NCI-H1417 treated with DMSO at 0.1 percent for 48 hours (cell line): ENCODE measurements at places on chromosomes 3 and 15.

DNA sequence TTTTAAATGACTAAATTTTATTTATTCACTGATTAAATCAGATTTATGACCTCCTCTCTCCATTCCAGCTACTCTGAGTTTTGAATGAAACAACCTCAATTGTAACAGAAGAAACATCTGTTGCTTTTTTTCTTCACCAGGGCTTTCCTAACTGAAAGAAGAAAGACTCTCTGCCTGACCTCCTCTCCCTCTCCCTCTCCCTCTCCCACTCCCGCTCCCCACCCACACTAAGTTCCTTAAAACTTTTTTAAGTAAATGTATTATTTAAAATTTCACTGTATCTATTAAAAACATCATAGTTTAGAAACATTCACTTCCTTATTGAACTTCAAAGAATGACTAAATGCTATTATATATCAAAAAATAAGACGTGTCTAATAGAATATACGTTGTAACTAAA lies 122.0 kb downstream of the TFDP2 start:
- DNase-seq, result no peak

GRCh38 chr3:33799202-33799551 lies 747 bp downstream of the PDCD6IP start:
- DNase-seq, result no peak

DNA sequence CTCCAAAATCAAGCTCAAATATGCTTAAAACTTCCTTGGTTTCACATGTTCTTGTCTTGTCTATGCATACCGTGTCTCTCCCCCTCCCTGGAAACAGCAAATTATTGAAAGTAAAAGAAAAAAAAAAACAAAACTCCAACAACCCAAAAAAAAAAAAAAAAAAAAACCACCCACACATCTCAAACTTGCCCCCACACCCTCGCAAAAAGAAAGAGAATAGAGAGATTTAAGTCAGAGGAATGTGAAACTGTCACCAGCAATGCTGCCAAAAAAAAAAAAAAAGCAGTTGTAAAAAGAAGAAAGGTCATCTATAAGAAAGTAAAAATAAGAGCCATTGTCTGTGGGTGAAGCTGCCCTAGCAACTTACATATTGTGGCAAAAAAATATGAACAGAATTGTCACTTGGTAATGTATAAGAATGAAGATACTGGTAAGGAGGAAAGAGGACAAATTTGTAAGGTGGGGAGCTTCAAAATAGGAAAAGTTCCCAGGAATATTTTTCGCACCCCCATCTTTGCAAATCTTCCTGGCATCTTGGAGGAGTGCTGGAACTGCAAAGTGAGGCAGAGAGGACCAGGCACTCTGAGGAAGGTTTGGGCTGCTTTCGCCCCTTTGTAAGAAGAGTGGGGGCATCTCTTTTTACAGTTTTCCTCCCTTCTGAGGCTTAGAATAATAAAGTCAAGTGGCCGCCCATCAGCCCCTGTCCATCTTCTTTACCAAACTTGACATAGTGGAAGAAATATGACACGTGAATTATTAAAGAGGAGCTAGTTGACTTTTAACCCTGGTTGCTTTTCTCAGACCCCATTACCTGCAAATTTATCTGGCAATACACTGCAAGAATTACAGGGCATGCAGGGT lies 81.8 kb downstream of the NR2F2 start:
- no peak for DNase-seq

DNA sequence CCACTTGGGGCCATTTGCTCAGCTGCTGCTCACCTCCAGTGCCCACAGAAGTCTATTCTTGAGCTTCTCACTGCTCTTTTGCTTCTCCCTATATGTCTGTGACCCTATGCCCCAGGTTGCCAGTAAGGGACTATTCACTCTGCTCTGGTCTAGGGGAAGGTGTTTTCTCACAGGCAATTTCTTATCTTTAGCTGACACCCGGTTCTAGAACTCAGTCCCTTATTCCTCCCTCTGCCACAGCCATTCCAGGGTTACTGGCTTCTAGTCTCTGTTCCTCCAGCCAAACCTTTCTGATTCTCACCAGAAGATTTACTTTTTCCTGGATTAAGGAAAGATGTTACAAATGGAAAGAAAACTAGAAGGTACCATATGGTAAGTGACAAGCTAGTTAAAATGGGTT lies 574.0 kb downstream of the NTRK3 start:
- DNase-seq, result no peak

- no peak for DNase-seq
Observed at GRCh38 chr15:64763874-64764273, 11.5 kb downstream of the RBPMS2 start.

DNA sequence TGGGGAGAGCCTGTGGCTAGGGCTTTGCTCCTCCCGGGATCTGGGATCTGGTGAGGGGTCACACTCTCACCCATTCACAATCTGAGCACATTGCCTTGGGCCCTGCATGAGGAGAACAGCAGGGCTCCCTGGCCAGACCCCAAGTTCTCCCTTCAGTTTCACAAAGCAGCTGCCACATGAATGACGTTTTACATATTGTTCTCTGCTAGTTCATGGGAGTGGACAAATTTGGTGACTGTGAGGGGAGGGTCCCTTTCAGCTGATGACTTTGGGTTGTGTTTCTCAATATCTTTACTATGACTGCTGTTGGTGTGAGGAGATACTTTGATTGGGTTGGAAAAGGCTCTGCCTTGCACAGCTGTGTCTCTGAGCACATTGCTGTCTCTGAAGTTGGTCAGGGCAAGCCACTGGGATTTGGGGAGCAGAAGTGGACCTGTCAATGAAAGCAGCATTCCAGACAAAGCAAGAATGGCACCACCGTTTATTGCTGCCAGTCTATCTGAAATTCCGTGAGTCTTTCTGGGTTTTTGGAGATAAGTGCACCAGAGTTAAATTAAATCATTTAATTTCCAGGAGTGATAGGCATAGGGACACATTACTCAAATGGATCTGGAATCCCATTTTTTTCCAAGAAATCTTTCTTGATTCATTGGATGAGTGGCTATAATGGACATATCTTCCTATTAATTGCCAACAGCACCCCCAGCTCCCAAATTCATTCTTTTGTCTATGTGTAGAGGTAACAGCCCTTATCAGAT lies 10.3 kb downstream of the TIMP4 start:
- no peak for DNase-seq

DNA sequence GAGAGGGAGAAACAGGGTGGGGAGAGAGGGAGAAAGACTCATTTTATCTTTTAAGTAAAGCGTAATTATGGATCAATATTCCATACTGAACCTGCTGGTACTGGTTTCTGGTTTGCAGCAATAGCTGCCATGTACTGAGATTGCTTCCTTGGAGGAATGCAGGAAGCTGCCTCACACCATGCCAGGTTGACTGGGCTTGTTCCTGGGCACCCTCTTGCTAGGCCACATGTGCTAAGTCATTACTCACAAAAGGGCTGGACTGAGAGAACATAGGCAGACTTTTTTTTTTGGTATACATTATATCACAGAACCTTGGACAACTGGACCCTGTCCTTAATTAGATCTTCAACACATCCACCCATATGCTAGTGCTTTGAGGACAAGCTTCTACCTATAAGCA lies 193.4 kb downstream of the ZNF621 start:
- DNase-seq, result no peak

- DNase-seq, result no peak
Observed at GRCh38 chr3:162710332-162711112, 1213.9 kb downstream of the OTOL1 start.
